ENCODE measurements at places on chromosomes 3 and 15. TPM values are rescaled to one million over a fixed set of nuclear protein-coding genes. Genes with fewer than 3 reads are reported as not detected.

Gene LIPH
- not detected for total RNA-seq

Gene NR1I2
- total RNA-seq = not detected

Gene KLHL40
- not detected for total RNA-seq

Gene C3orf85
- total RNA-seq = not detected

Gene CHRFAM7A
- 0.72 TPM for total RNA-seq

Gene UCN2
- total RNA-seq = 0.29 TPM

Gene SPINK8
- total RNA-seq = not detected

Gene USF3
- total RNA-seq = 11.2 TPM

Gene TRH
- under 0.01 TPM for total RNA-seq

Gene VWA5B2
- total RNA-seq = not detected

Gene TOP2B
- 66.6 TPM for total RNA-seq

Gene KNG1
- total RNA-seq = not detected

Gene IL5RA
- total RNA-seq = not detected

Gene IL20RB
- total RNA-seq = 1.8 TPM

Gene OCA2
- not detected for total RNA-seq

Gene RRP9
- 20.6 TPM for total RNA-seq

Gene GOLGA8O
- total RNA-seq = 1.1 TPM

Gene C3orf18
- total RNA-seq = 18.8 TPM

Gene GRAMD1C
- 1.2 TPM for total RNA-seq

Gene ERICH6
- under 0.01 TPM for total RNA-seq

Gene SLC28A2
- not detected for total RNA-seq

Gene EBLN2
- total RNA-seq = 6.2 TPM

Gene CHST14
- 13.6 TPM for total RNA-seq

Gene GOLGA6D
- total RNA-seq = not detected

Gene DGKG
- total RNA-seq = 2.5 TPM

Gene MOBP
- total RNA-seq = not detected

Gene LRRIQ4
- 0.29 TPM for total RNA-seq

Gene SCAANT1
- not detected for total RNA-seq

Gene SH2D7
- not detected for total RNA-seq

Gene LYZL4
- not detected for total RNA-seq

Gene SERINC4
- not detected for total RNA-seq

Gene SLC15A2
- 0.29 TPM for total RNA-seq

Gene ACTL6A
- 36.8 TPM for total RNA-seq

All from osteoblast (primary cell).